Fibroblast of skin of scalp (primary cell): ENCODE measurements at places on chromosomes 3 and 15.

DNA sequence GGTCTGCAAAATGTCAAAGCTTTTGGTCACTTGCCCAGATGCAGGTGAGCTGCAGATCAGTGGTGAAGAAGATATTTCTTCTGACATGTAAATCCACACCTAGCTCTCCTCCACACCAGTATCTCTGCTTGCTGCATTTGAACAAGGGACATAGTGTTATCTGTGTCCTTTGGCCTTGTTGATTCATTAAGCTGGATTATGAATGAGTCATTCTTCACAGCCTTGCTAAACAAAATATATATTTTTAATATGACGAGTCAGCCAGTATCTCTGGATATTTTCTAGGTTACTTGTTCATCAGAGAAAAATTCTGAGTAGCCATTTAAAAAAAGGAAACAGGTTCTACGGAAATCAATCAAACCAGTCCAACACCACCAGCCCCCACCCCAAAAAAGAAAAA is 190.6 kb upstream of the ADAMTS9 start:
- DNase-seq: peak; percentile 26

GRCh38 chr15:69561071-69561784 is 108.6 kb downstream of the RPLP1 start:
- no peak for DNase-seq

GRCh38 chr15:61337541-61337940 is 108.4 kb upstream of the RORA start:
- DNase-seq: peak; percentile 19

- DNase-seq: no peak
Measured at GRCh38 chr3:188476935-188477334, 323.0 kb downstream of the LPP start.

DNA sequence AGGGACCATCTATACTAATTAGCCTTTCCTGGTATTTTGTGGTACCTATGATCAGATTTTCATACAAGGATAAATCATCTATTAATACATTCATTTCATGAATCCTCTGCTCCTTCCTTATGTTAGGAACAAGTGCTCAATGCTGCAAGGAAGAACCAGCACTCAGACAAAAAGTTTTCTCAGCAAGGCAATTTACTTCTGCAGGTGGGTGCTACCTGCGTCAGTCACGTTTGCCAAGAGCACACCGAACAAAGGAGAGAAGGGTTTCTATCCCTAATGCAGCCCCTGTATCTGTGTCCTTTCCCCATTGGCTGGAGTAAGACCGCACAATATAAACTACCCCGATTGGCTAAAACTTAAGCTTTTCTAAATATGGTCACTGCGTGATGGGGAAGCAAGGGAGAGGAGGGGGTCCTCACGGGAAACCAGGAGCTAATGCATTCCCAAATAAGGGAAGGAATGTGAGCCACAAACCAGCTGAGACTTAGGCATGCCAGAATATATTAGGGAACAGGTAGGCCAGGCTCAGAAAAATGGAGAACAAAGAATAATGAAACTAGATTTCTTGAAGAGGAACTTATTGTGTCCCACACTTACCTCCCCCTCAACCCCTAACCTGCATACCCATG is 76.5 kb downstream of the AQR start:
- DNase-seq: no peak

GRCh38 chr3:43238801-43239200 is 47.5 kb upstream of the SNRK start:
- no peak for DNase-seq

GRCh38 chr15:79863886-79864285 is 32.9 kb downstream of the MTHFS start:
- no peak for DNase-seq

DNA sequence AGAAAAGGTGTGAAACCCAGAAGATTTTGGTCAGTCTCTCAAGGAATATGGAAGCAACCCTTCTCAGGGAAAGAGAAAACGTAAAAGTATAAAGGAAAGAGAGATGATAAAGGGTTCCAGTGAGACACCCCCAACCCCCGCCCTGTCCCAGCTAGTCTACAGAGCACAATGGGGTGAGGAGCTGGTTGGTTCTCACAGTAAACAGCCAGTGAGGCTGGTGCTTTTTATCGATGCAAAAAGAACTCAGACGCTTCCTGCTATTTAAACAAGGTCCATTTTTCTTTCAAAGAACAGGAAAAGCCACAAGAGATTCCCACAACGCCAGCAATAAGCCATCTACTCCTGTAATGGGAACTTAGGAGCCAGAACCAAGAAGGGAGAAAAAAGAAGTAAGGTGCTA is 65.9 kb downstream of the CHAC1 start:
- DNase-seq: no peak

DNA sequence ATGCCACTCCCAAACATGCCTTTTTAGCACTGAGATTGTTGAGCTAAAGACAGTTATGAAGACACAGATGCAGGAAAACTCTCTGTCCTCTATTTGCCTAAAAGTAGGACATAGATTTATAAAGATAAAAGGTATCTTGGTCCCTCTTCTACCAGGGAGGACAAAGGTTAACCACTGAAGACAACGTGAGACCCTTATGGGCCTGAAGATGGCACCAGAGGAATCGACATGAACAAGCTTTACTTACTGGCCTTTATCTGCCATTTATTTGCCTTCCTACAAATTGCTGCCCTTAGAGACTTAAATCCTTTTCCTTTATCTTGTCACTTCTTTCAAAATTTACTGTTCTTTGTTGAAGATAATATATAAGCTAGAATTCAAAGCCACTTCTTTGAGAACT is 109.7 kb upstream of the FAM3D start:
- DNase-seq: no peak

GRCh38 chr15:85312486-85312885 is 67.9 kb upstream of the AKAP13 start:
- DNase-seq: peak; percentile 39

GRCh38 chr3:149638228-149639092 is 19.4 kb downstream of the WWTR1 start:
- DNase-seq: peak; percentile 92

GRCh38 chr15:75776065-75776423 is 63.4 kb upstream of the CSPG4 start:
- DNase-seq: peak; percentile 91

GRCh38 chr15:88032787-88033186 is 223.8 kb downstream of the NTRK3 start:
- DNase-seq: peak; percentile 53

GRCh38 chr15:30978328-30978727 is 13.1 kb downstream of the MTMR10 start:
- DNase-seq: no peak

DNA sequence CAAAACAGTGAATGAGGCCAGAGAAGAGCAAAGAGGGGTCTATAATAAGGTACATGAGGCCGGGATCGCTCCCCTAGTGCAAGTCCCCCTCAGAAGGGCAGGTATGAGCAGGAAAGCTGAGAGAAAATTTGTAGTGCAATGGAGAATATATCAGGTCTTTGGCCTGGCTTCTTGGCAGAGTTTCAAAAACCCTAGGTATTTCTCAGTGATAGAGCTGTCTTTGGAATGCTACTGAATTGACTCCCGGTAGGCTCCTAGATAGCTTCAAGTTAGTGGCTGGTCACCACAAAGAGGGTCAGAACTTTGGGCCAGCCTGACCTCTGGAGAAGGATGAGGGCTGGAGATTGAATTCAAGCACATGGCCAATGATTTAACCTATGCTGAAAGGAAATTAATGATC is 30.6 kb upstream of the OXTR start:
- no peak for DNase-seq

DNA sequence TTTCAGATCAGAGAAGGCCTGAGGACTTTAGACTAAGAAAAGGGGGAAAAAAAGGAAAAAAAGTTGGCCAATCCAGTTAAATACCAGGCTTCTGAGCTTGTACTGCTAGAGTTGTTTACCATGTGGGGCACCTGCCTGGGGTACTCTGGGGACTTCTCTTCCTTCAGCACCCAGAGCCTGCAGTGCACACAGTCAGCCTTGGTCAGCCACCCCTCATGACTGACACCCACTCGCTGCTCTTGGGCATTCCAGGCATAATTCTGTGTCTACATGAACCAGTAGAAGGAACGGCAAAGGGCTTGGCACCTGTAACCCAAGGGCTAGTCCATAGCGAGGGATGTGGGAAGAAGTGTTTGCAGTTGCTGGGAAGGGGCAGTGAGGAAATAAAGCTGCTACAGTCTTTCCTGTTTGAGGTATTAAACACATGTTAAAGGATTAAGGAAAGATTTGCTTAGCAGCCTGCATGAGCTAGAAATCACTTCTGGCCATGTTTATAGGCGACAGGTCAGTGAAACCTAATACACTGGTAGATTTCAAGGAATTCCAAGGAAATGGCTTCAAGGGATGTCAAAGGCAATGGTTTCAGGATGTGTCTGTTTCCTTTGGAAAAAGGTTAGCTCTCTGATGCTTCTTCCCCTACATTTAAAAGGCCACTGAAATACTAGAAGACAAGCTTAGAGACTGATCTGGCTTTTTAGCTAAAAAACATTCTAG is 232.5 kb downstream of the CHST2 start:
- DNase-seq: no peak

DNA sequence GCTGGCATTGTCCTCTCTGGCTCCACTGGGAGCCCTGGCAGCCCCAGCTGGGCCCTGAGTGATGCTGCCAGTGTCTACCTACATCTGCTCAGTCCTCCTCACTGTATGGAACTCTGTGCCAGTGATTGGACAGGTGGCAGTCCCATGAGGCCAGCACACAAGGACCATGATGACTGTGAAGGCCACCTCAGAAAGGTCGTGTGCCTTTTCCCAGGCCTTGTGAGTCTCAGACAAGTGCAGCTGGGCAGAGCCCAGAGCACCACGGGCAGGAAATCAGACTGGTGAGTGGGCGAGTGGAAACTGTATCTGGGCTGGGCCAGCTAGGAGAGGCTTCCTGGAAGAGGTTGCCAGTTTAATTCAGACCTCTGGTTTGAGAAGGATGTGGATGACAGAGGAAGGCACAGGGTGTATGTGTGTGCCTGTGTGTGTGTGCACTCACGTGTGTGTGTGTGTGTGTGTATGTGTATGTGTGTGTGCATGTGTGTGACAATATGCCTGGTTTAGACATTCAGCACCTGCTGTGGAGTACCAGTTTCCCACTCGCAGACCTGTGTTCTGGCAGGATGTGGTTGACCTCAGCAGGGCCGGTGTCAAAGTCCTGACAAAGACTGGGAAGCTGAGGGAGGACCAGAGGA is 7.0 kb downstream of the MAPKAPK3 start:
- no peak for DNase-seq

- DNase-seq: no peak
Measured at GRCh38 chr3:143124601-143125520, 5.3 kb downstream of the CHST2 start.

DNA sequence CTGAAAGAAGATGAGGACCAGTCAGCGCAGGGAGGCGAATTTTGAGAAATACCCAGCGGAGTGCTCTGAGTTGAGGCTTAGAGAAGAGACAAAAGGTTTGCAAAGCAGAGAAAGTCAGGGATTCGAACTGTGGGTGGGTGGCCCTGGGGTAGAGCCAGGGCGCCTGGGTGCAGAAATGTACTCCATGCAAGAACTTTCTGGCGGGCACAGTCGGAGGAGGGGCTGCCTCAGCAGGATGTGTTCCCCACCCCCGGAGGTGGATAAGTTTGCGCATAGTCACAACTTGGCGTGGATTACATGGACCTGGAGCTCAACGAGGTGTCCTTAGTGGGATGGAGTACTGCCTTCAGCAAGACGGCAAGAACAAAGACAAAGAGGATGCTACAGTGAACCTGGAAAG is 117.3 kb upstream of the ALDH1A3 start:
- no peak for DNase-seq

- peak; percentile 77 for DNase-seq
Measured at GRCh38 chr15:75452364-75452864, 924 bp upstream of the SIN3A start.

- no peak for DNase-seq
Measured at GRCh38 chr3:110059431-110059830, 722.1 kb upstream of the DPPA4 start.

DNA sequence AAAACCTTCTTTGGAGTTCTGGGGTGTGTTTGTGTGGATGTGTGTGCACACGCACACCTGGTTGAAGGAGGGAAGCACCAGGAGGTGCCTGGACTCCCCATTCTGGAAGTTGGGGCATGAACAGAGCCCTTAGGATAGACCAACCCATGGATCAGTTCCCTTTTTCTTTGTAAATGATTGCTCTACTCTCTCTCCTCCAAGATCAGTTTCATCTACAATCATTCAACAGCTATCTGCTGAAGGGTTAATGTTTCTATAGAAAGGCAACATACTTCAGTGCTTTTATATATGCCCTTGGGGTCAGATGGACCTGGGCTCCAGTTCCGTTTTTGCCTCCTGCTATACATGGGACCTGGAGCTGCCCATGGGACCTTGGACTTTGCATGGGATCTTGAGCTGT is 352.1 kb upstream of the CFAP20DC start:
- no peak for DNase-seq
